ENCODE measurements at places on chromosomes 5 and 9.

GRCh38 chr5:158755221-158755620 is 344.5 kb downstream of the EBF1 start:
- DNase-seq, result no peak

DNA sequence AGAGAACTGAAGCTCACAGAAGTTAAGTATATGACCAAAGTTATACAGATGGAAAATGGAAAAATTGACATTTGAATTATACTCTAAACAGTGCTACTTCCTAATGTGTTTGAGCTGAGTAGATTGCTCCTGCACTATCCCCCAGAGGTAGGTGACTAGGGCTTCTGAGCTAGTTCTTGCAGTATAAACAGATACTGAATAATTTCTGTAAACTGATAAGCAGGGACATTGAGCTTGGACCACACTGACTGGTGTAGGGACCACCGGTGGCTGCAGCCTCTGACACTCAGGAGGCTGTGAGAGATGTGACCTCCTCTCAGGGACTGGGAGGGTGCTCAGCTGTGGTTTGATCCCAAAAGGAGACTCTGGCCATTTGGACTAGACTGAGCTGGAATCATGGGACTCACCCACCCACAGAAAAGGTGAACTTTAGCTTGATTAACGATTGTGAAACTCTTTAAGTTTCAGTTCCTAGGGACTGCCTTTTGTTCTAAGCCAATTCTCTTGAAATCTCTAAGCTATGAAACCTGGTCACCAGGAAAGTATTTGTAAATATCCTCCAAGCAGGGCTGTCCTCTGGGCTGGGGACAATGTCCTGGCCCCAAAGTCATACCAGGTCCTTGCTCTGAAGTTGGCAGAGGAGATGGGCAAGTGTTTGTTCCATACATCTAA is 291.5 kb downstream of the SEC61B start:
- DNase-seq, result no peak

DNA sequence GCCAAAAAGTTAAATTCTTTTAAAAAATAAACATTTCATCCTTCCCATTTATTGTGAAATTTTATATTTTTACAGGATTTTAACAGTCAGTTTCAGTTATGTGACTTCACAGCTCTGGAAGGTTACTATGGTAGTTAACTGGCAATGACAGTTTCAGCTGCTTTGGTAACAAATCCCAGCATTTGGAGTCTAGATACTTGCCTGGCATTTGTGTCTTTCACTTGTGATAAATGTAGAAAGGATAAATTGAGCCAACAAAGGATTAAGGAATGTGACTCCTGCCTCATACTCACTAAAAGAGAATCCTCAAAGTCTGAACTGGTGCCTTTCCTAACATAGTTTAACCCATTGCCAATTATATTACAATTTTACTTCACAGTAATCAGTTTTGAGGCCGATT is 315.5 kb downstream of the FER start:
- no peak for DNase-seq

GRCh38 chr5:143673676-143674468 is 138.1 kb upstream of the HMHB1 start:
- DNase-seq, result no peak

DNA sequence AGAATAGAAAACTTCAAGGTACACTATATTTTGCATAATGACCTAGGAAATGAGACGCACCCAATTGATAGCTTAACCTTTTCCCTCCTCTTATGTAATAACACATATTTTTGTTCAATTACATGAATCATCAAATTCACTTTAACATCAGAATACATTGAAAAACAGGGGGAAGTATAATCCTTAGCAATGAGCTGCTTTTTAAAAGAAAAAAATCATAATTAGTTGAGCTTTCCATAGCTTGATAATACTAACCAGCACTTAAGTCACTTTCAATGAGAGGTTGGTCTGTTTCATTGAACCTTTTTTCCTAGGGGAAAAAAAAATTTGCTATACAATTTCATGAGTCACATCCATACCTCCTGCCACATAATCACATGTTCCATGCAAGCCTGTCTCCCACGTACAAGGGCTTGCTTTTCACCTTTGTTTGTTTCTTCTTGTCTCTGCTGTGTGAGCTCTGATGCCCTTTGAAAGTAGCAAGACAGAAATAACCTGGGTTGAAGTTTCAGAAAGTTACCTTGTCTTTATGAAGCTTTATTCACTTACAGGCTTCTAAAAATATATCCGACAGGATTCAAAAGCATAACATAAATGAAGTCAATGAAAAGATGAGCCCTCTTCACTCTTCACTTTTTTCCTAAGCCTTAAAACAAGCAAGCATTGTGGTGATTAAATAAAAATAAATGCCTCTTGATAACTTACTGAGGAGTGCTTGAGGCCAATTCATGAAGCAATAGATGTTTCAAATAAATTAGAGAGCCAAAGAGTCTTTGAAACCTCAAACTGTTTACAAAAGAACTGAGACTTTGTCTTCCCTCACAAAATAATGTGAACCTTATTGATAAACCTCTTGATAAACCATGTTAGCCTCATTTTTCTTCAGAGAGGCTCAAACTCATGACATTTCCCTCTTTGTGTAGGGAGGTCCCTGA is 108.5 kb downstream of the FEM1C start:
- no peak for DNase-seq

GRCh38 chr5:68251804-68252522 is 36.4 kb downstream of the PIK3R1 start:
- no peak for DNase-seq

DNA sequence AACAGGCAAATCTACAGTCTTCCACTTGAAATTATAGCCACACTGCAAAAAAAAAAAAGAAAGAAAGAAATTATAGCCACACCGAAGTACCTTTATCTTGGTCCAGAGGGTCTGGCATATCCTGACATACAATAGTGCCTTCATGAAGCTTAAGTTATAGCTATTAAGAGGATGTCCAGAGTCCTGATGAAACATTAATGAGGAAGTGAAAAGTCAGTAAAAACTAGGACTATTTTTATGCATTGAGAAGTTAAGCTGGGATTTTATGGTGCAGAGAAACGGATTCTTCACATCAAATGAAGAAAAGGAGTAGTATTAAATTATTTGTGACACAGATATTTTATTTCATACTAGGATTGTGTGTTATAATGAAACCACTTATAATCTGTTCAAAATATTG is 123.9 kb downstream of the SV2C start:
- no peak for DNase-seq

- DNase-seq, result no peak
Measured at GRCh38 chr5:88892669-88893068, 9.7 kb upstream of the MEF2C start.

DNA sequence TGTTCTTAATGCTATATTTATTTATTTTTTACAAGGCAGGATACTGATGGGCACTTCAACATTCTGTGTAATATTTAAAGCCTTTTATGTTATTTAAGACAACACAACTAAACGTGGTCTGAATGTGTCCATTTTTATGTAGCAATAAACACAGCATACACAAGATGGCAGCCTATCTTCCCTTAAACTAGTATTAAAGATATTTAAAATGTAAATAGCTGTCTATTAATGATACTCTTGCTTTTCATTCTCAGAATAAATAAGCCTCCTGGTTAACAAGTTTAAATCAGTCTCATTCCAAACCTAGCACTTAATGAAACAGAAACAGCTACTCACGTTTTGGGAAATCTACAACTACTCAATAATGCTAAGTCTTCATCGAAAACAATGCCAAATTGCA is 315.7 kb downstream of the MCTP1 start:
- DNase-seq, result no peak

DNA sequence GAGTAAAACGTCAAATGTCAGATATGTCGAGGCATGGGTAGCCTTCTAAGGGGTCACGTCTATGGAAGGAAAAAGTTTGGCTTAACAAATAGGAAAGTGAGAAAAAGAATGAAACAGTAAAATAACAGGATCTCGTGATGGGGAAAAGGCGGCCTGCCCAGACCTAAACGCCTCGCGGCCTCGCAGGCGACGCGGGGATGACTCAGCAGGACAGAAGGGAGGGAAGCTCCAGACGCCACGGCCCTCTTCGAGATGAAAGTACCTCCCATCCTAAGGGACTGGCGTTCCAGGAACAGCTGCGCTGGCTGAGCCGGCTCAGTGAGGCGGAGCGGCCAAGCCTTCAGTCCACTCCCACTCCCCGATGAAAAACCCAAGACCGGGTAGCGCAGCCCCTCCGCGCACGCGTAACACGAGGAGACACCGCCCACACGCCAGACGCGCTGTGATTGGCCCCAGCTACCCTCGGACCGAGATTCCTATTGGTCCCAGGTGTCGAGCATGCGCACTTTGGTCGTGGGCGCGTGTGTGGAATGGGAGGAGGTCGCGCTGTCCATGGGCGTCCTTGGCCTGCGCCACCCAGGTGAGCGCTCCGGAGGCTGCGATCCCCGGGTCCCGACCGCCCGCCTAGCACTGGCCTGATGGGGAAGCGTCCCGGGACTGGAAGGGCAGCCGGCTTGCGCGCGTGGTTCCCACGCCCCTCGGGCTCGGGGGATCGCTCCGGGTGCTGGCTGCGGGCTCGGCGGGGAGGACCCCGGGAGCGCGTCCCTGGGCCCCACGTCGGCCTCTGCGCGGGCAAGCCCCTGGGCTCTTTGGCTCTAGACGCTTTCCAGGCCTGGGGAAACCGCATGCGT is 588.5 kb downstream of the MTRR start:
- peak; percentile 96 for DNase-seq

GRCh38 chr5:1052641-1053390 is 44.2 kb downstream of the NKD2 start:
- no peak for DNase-seq

DNA sequence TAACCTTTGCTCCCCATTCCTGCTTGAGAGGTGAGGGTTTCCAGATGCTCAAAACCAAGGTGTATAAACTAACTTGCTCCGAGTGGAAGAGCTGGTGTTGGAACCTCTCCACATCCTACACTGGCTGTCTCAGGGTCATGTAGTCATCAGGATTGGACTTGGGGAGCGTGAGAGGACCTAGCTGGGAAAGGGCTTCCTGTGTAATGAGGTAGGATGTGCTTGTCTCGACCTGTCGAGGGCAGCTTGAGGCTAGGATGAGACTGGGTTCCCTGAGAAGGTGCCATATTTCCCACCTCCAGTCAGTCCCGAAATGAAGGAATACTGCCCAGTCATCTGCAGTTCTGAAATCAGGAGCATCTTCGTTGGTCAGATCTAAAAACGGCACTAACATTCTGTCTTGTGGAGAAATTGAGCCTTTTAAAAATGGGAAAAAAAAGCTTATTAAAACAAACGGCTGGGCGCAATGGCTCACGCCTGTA is 1.3 kb downstream of the CCNI2 start:
- no peak for DNase-seq

DNA sequence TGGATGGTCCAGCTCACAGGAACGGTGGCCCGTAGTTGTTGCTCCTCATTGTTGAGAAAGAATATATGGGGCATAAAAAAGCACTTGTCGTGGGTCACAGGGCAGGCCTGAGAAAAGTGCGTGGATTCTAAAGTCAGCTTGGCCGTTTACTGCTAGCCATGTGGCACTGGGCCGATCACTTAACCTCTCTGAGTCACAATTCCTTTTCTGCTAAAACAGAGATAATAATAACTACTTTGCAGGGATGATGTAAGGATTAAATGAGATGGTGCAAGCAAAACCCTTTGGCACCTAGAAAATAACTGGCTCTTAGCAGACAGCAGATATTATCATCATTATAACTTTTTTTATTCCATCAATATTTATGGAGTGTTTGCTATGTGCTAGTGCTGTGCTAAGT is 579.7 kb downstream of the CCDC171 start:
- DNase-seq, result no peak

- no peak for DNase-seq
Measured at GRCh38 chr9:29730163-29730562, 2156.9 kb upstream of the C9orf72 start.

- no peak for DNase-seq
Measured at GRCh38 chr5:110402562-110402961, 323.9 kb downstream of the TMEM232 start.

GRCh38 chr9:124840300-124840833 is 12.9 kb upstream of the WDR38 start:
- DNase-seq, result no peak

GRCh38 chr5:41967401-41967800 is 42.3 kb downstream of the FBXO4 start:
- no peak for DNase-seq

Measured in NCI-H1105 (cell line).